ENCODE measurements at places on chromosomes 6 and 20.

DNA sequence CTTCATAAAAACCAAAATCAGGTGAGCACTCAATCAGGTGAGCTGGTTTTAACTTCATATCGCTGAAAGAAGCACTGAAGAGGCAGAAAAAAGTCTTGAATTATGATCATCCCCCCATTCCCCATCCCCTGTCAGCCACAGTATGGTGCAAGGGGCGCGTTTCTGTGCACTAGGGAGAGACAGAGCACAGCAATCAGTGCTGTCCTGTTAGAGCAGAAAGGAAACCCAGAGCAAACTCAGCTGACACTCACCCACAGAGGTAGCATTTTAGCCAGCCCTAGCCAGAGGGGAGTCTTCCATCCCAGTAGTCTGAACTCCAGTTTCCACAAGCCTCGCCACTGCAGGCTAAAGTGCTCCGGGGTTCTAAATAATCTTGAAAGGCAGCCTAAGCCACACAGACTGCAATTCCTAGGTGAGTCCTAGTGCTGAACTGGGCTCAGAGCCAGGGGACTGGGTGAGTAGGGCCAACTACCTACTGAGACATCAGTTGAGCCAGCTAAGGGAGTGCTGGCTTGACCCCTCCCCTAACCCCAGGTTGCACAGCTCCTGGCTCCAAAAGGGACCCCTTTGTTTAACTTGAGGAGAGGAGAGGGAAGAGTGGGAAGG lies 1352.6 kb upstream of the GJE1 start:
- no peak for DNase-seq

DNA sequence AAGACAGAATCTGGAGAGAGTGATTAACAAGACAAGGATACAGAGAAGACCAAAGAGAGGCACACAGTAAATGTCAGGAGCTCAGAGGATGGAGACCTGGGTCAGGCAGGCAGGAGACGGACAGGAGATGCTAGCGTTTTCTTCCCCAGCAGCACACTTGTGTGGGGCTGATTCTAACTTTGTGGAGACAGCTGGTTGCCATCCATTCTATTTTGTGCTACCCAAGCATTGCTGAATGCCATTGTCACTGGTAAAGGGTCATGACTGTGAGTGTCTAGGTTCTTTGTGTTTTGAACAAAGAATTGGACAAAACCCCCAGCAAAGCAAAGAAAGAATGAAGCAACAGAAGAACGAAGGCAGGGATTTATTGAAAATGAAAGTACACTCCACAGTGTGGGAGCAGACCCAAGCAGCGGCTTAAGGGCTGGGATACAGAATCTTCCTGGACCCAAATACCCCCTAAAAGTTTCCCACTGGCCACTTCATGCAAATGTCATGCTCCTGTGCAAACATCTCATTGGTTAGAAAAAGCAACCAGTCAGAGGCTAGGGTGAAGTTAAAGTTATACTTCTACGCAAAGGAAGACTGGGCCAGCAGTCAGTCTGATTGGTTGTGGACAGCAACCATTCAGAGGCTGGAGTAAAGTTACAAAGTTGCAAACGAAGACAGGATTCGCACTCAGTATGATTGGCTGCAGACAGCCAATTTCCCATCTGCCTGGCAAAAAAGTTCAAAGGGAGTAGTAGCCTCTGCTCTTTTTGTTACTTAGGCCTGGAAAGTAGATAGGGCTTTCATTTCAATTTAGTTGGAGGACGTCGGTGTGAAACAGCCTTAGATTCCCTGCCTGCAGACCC lies 17.5 kb downstream of the PTK7 start:
- peak; percentile 90 for DNase-seq

DNA sequence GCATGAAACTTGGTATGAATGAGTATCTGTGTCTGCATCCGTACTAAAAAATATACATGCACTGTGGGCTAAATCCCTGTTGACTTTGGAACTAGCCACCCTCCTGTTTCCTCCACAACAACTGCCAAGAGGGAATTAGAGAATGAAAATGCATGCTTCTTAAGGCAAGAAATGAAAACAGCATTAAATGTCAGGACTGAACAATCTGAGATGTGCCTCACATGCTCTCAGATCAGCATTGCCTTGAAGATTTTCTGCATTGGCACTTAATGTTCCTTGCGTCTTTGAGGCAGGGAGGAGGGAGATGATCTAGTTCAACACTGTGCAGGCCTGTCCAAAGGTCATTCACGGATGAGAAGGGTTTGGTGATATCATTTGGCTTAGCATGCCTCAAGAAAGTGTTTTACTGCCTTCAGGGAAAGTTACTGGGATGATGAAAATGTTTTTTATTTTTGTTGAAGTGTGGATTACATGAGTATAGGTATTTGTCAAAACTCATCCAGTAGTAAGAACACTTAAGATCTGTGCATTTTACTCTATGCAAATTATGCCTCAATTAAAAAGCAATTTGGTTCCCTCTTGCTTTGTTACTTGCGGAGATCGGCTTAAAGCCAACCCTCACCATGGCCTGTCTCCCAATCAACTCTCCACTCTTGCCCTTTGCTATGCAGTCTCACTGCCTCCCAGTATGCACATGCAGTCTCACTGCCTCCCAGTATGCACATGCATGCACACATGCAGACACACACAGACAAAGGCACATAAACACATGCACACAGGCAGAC lies 47.5 kb upstream of the RIN2 start:
- peak; percentile 21 for DNase-seq

DNA sequence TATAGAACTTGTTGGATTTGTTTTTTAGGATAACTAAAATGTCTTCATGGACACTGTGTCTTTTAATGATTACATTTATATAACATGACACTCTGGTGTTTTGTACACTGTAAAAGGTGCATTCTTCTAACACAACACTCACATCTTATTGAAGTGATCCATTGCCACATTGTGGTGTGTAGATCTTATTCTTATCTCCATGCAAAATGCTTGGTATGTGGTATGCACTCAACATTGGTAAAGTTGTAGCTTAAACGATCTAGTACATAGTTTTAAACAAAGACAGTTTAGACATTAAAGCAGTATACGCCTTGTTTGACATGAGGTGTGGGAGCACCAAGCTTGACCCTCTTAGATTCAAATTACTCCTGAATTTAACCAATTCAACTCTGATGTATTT lies 84.7 kb downstream of the SASH1 start:
- DNase-seq: peak; percentile 13

- DNase-seq: no peak
Measured at GRCh38 chr6:6001443-6001842, 5.3 kb downstream of the NRN1 start.

All from fibroblast of skin of back (primary cell).